ENCODE measurements at places on chromosomes 3 and 15. TPM values are rescaled to one million over a fixed set of nuclear protein-coding genes. Genes with fewer than 3 reads are reported as not detected.

TMEM44 gene
- total RNA-seq, result 14.2 TPM

DNA sequence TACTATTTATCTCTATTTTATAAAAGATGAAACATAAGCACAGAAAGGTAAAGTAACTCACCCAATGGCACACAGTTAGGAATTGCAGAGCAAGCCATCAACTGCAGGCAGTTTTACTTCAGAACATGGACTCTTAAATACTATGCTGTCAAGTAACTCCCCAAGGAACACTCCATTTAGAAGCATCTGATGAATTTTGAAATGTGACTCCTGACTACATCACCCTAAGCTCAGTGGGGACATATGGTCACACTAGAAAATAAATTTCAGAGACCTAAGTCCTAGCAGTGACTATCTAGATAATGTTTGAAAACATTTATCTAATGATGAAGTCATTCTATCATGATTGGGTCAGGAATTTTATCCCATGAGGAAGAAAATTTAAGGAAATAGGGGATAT is 272.8 kb upstream of the ARRDC4 start:
- no peak for DNase-seq

DNA sequence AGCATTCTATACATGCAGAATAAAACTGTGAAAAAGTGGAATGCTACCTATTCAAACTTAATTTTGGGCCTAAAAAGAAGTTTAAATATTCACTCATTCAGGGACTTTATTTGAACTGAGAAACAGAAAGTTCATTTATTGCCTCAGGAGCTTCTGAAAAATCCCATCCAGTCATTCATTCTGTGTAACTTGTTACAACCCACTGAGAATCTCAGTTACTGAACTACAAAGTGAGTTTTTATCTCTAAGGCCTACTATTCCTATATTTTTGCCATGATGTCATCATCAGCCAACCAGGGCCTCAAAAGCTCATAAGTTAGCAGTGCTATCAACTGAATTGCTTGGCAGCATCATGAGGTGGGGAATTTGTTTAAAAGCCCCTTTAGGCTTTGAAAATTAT is 98.0 kb upstream of the BOC start:
- DNase-seq, result no peak

GRCh38 chr3:98556164-98557130 is 24.7 kb downstream of the GPR15 start:
- DNase-seq, result no peak

DNA sequence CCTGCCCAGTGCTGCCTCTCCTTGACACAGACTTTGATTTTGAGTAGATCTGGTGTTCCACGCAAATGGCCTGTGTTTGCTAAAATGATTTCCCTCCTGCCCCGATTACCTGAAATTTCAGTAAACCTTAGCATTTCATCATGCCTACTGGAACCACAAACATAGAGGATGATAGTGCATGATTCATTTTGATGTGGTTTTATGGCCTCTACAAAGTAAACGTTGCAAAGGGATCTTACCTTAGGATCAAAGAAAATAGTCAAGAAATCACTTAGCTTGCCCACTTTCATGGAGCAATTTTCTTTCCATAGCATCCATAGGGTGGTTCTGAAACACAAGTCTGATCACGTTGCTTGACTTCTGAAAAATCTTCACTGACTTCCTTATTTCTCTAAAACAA is 524.6 kb upstream of the ATP11B start:
- DNase-seq, result no peak

- no peak for DNase-seq
Measured at GRCh38 chr15:67784856-67785430, 40.4 kb upstream of the SKOR1 start.

SNAP23 gene
- 64.1 TPM for total RNA-seq

DNA sequence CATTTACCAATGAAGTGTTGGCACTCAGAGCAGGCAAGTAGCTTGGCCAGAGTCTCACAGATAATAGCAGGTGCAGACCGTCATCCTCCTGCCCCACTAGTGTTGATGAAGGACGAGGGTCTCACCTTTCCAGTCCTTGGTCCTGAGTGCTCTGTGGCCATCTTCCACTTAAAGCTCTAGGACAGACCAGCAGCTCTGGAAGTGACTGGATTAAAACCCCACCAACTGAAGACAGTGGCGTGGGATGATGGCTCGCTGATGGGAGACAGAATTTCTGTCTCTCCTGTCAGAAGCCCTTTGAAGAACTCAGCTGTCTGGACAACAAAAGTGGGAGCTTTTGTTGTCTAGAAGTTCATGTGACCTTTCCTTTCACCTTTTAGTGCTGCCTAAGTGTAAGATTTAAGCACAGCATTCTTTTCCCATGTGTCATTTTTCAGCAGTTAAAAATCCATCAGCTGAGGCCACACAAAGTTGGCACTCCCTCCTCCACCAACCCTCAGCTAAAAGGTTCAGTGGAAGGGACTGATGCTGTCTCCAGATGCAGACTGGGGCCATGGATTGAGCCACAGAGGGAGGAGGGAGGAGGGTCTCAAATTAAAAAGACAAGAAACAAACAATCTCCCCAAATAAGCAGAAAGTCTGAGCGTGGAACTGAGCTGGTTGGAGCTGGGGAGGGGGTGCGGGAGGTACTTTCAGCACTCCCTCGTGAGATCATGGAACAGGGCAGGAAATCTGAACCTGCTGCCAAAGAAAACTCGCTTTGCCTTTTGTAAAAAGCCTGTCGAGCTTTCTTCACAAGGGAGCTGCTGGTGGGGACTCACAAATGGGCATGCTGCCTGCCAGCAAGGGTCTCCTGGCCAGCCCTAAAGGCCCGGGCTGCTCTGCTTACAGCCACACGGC is 148.5 kb upstream of the CTDSPL start:
- peak; percentile 73 for DNase-seq

DNA sequence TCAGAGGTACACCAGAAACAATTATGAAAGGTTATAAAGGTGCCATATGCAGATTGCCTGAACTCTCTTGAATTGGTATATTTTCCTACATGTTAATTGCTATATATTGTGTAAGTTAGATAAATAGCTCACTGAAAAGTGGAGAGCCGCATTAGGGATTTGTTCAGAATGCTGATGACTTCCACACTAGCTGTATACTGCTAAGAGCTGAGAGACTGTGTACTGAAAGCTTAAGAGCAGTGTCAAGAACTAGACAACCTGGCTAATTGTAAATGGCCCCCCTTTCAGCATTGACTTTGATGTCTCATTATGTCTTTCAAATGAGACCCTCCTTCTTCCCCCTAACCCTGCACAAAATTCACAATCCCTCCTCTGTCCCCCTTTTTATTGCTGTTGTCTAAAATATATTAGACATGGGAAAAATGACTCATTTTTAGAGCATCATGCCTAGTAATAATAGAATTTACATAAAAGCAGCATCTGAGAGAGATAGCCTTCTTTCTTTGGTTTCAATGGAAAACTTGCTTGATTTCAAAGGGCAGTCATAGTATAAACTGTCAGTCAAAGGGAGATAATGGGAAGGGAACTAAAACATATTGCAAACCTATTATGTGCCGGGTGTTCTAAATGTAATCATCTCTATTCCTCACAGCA is 34.7 kb upstream of the GREM1 start:
- no peak for DNase-seq

DNA sequence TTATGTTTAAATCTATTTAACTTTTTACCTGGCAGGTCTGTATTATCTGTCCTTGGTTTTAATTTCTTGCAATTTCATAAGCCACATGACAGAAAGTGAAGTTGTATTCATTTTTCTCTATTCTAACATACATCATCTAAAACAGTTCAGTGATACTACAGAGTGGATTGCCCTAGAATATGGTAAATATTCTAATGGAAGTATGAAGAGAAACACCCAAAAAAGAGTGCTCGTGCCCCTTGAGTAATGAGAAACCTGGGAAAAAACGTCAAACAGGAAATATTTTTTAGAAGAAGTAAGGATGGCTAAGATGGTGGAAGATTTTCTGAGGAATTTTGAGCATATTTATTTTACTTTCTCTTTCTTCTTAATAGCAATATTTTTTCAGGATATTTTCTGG is 261.1 kb upstream of the CBLB start:
- no peak for DNase-seq

GRCh38 chr3:174891524-174892203 is 32.5 kb downstream of the NAALADL2 start:
- DNase-seq, result no peak

DGKG gene
- 10.1 TPM for total RNA-seq

CTXN2 gene
- total RNA-seq, result 0.05 TPM

DNA sequence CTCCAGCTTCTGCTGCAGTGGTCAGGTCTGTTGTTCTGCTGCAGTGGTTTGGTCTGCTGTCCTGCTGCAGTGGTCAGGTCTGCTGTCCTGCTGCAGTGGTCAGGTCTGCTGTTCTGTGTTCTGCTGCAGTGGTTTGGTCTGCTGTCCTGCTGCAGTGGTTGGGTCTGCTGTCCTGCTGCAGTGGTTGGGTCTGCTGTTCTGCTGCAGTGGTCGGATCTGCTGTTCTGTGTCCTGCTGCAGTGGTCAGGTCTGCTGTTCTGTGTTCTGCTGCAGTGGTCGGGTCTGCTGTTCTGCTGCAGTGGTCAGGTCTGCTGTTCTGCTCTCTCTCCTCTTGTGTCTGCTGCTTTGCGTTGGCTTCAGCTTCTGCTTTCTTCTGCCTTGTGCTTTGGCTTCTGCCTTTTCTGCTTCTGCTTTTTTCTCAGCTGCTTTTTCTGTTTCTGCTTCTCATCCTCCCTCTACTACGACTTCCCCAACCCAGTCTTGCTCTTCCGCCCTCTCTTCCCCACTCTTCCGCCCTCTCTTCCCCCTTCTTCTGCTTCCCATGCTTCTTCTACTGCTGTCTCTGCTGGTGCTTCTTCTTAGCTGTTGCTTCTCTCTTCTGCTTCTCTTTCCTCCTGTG is 50.7 kb downstream of the FAM43A start:
- DNase-seq, result no peak

- DNase-seq, result no peak
Measured at GRCh38 chr15:85534031-85534430, 153.6 kb downstream of the AKAP13 start.

DNA sequence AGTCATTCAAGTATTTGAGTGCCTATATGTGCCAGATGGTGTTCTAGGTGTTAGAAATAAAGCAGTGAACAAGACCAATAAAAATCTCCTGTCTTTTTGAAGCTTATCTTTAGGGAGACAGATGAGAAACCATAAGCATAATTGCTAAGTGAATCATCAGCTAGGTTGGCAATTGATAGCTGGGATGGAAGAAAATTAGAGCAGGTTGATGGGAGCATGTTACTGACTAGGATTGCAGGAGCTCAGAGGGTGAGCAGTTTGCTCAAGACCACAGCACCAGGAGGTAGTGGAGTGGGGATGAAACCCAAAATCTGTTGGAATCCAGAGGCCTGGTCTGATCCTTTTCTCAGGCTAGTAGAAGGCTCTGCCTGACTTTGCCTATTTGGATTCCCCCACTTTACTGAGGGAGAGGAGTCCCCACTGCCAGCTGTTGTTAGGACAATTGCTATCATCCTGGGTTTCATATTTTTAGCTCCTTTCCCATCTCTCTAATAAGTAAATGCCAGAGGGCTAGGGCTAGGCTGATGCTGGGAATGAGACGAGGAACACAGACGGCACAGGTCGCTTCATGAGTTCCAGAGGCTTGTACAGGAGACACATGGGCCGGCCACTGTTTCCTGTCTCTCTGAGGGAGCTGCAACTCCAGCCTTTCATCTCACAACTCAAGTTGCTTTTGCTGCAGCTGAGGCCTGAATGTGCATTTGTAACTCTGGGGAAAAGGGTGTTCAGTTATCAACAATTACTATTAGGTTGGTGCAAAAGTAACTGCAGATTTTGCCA is 102.9 kb downstream of the CACNA1D start:
- peak; percentile 60 for DNase-seq

CCDC71 gene
- 18.8 TPM for total RNA-seq
